ENCODE measurements at places on chromosomes 2 and 18. TPM values are rescaled to one million over a fixed set of nuclear protein-coding genes. Genes with fewer than 3 reads are reported as not detected.

DNA sequence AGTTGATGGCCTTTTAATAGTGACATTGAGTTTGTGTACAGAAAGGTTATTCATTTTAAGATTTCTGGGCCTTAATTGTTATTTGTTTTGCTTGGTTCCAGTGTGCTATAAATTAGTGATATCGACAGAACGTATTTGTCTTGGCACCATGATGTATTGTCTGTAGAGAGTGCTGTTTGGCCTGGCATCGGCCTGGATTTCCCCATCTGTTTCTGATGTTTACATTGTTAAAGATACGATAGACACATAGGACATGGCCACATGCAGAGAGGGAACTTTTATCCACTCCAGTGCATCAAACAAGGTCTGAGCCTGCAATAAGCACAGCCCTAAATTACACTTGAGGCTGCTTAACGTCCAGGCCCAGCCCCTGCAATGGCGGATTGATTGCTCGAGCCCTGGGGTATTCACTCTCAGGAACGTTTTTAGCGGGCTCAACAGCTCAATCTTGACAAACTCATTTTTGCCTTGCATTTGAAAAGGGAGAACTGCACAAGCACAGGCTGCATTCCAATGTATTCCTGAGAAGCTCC is 144.7 kb downstream of the SLC4A3 start:
- DNase-seq: no peak
- no peak overlapping the region for H3K4me3 ChIP-seq
- no peaks in the 10 kb centered on the region for H3K4me1 ChIP-seq
- H3K27me3 ChIP-seq: no peaks in the 10 kb centered on the region

DNA sequence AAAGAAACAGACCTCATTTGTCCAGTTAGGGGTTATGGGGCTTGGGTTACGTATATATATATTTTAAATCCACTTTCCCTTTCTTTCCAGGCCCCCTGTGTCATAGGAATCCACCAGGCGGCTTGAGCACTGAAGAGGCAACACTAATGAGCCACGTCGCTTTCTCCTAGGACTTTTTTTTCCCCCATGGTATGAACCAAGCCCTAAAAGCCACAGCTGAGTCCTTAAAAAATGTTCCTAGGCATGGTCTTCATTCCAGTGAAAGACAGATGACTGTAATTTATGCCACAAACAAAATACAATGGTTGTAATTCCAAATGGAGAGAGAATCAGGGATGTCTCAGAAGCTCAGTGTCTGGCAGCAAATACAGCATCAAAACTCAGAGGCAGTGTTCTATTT is 146.8 kb downstream of the EPHA4 start:
- no peak overlapping the region for H3K4me3 ChIP-seq
- DNase-seq: no peak
- H3K27me3 ChIP-seq: no peaks in the 10 kb centered on the region
- H3K27ac ChIP-seq: no peak overlapping the region
- no peaks in the 10 kb centered on the region for H3K4me1 ChIP-seq

GRCh38 chr2:204313256-204313655 is 232.0 kb upstream of the PARD3B start:
- H3K27ac ChIP-seq: no peak overlapping the region
- H3K27me3 ChIP-seq: no peaks in the 10 kb centered on the region
- no peaks in the 10 kb centered on the region for H3K4me1 ChIP-seq
- H3K36me3 ChIP-seq: no peaks in the 10 kb centered on the region
- H3K4me3 ChIP-seq: no peak overlapping the region
- no peak for DNase-seq

GRCh38 chr2:138572318-138572717 is 70.7 kb downstream of the SPOPL start:
- no peak for DNase-seq
- H3K36me3 ChIP-seq: no peaks in the 10 kb centered on the region
- no peak overlapping the region for H3K4me3 ChIP-seq
- H3K27ac ChIP-seq: no peak overlapping the region
- H3K27me3 ChIP-seq: no peaks in the 10 kb centered on the region

GRCh38 chr2:237459226-237459625 is 27.8 kb upstream of the MLPH start:
- no peaks in the 10 kb centered on the region for H3K27me3 ChIP-seq
- no peak for DNase-seq
- peak overlapping the region; percentile 40 for H3K27ac ChIP-seq

- H3K27me3 ChIP-seq: no peaks in the 10 kb centered on the region
- no peak overlapping the region for H3K4me3 ChIP-seq
- DNase-seq: no peak
- no peak overlapping the region for H3K27ac ChIP-seq
- no peaks in the 10 kb centered on the region for H3K36me3 ChIP-seq
These were observed 205.9 kb downstream of the SNTG2 start for GRCh38 chr2:1156531-1156930.

The CDH20 gene
- 0.39 TPM for total RNA-seq

Data from tibial nerve (tissue), 4 donors.